ENCODE measurements at places on chromosomes 16 and 17.
A peak's percentile ranks its signal among the peaks of the same experiment; 100 is the strongest.

- DNase-seq = no peak
These were observed 9.4 kb downstream of the RAB40B start for GRCh38 chr17:82689077-82689476.

DNA sequence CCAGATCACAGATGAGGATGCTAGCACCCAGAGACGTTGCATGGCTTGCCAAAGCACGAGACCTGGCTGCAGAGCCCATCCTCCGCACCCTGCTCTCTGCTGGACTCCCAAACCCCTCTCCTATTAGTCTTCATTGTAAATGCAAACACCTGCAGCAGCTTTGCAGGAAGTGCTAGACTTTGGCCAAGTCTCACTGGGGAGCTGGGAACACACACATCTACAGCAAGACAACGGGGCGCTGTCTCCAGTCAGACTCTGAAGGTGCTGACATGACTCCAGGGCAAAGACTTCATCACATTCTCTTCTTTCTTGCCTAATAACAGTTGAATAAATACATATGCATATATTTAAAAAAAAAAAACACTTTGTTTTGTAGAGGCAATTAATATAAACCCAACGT, 43.8 kb downstream of the CYTH1 start:
- no peak for DNase-seq

- DNase-seq = peak; percentile 51
These were observed 22.3 kb upstream of the RBBP6 start for GRCh38 chr16:24516900-24517669.

- DNase-seq = no peak
These were observed 55.3 kb upstream of the ERCC4 start for GRCh38 chr16:13864689-13865088.

DNA sequence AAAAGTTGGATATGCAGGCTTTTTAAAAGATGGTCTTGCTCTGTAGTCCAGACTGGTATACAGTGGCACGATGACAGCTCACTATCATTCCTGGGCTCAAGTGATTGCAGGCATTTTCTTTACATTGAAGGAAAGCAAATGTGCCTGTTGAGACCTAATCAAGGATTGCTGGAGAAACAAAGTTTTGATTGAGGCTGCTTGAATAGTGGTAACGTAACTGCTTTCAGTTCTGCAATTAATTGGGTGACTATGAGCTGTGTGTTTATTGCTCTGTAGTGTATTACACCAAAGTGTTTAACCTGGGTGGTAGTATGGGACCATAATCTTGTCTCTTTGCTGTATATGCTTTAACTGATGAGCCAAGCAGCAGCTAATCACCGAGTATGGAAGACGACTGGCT, 2.3 kb downstream of the UBB start:
- DNase-seq = no peak

GRCh38 chr16:86919578-86920305, 341.4 kb downstream of the FOXL1 start:
- DNase-seq = peak; percentile 63

GRCh38 chr16:58448890-58449289, 51.1 kb upstream of the NDRG4 start:
- DNase-seq = no peak

DNA sequence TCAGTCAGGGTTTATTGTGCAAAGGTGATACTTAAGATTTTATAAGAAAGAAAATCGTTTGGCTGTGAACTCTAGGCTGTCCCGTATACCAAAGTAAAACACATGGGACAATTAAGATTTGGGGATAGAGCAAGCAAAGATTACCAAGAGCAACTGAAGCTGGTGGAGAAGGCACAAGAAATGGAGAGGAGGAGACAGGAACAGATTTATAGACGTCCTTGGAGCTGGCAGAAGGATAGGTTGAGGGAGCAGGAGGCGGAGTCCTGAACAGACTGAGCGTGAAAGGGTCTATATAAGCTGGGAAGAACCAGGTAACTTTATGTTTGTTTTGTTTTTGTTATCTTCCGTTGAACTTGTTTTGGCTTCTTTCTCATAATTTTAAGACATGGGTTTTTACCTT, 3.8 kb downstream of the TNRC6C start:
- DNase-seq = no peak

DNA sequence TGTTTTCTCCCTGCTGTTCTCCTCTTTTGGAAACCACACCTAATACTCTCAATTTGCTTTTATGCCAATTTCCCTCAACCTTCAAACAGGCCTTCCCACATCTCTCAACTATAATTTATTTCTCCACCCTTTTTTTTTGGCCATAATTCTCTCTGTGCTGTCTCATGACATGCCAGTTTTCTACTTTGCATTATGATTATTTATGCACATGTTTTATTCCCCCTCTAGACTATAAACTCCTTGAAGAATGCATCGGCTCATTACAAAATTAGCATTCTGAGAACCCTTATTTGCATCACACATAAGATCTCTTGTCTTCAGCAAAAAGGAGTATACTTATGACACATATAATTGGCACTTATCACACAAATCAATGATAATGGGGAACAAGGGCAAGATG, 10.9 kb upstream of the LYRM9 start:
- DNase-seq = no peak

- DNase-seq = no peak
These were observed 120.7 kb upstream of the MAF start for GRCh38 chr16:79721270-79721669.

DNA sequence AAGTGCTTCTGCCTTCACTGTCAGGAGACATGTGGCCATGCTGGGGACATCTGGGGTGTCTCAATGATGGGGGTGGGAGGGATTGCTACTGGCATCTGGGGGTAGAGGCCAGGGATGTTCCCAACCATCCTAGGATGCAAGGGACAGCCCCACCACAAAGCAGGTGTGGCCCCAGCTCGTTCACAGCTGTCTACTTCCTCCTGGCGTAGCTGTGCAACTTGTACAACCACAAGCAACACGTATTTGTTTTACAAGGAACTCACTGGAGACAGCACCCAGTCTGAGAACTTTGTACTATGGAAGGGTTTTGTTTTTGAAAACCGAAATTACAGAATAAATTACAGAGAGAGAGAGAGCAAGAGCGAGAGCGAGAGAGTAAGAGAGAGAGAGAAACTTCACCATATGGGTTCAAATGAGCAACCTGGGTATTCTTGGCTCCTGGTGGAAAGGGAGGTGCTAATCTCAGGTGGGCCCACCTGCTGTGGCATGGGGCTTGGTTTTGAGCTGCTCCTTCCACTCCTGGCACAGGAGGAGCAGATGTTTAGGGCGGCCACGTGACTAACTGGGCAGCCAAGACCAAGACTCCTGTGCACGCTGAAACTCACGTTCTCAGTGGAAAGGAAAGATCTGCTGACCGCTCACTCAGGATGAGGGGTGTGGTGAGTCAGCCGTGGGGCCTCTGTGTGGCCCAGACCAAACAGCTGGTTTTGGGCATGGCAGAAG, 17.5 kb upstream of the TNFRSF13B start:
- DNase-seq = no peak

DNA sequence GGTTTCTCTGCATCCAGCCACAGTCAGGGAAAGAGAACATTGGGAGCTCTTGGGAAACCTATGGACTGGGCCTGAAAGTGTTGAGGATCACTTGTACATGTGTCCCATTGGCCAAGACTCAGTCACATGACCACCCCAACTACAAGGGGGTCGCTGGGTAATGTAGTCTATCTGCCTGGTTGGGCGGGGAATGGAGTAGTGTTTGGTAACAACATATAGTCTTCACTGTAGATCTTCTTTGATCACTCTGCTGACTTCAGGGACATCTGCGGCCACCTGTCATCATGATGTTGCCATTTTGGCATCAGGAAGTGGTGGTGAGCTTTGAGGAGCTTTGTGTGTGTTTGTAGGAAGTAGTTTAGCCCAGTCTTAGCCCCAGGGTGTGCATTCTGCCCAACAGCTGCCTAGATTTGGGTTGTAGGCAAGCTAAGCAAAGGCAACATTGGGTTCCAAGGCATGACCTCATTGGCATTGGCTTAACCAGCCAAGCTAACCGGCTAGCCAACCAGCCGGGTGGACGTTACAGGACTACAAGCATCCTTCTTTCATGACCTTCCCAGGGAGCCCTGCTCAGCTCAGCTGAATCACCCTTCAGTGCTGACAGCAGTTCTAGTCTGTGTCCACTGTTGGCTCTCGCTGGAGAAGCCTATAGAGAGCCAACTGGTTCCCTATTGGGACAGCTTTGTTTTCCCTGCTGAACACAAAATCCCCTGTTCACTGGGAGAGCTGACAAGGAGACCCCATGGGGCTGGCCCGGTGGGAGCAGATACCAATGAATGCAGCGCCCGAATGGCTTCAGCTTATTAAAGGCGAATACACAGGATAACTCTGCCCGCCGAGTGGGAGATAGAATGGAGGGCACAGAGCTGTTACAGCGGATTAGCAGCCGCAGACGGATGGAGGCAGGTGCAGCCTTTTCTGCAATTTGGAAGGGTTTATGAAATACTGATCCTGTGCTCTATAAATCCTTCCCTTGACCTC, 178.6 kb downstream of the NTN1 start:
- DNase-seq = no peak

GRCh38 chr16:78930561-78930960, 670.0 kb downstream of the MAF start:
- DNase-seq = no peak

GRCh38 chr17:66941249-66941648, 23.3 kb upstream of the CACNG4 start:
- DNase-seq = no peak

- DNase-seq = no peak
These were observed 910 bp downstream of the ITGAL start for GRCh38 chr16:30473231-30474073.
